Panc1 (cell line): ENCODE measurements at places on chromosomes 11 and 22.

GRCh38 chr11:126113515-126113957 lies 50.9 kb upstream of the CDON start:
- peak; percentile 51 for DNase-seq
- no peaks in the 10 kb centered on the region for H3K27me3 ChIP-seq
- H3K36me3 ChIP-seq: no peaks in the 10 kb centered on the region
- peak overlapping the region; percentile 57 for H3K27ac ChIP-seq

GRCh38 chr11:69094111-69094914 lies 45.6 kb downstream of the TPCN2 start:
- DNase-seq: no peak
- H3K27ac ChIP-seq: no peak overlapping the region
- no peaks in the 10 kb centered on the region for H3K36me3 ChIP-seq

- H3K27me3 ChIP-seq: no peaks in the 10 kb centered on the region
- H3K4me1 ChIP-seq: no peaks in the 10 kb centered on the region
- H3K27ac ChIP-seq: no peak overlapping the region
- no peak overlapping the region for H3K4me3 ChIP-seq
- DNase-seq: no peak
These were observed 882 bp downstream of the FREY1 start for GRCh38 chr11:45906096-45906682.

DNA sequence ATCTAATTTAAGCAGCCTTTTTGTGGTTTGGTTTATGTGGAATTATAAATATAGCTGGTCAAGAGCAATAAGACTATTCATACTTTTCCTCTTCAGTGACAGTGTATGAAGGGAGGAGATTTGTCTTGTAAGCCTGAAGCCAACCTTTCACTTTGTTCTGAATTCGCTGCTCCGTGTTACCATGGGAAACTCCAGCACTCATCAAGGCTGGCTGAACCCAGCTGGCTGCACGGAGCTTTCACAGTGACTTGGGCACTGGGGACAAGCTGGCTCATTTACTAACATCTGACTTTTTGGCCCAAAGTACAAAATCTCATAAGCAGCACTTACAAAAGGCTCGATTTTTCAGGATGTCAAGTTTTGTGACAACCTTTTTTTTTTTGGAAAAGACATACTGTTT lies 120.4 kb upstream of the GRIA4 start:
- H3K36me3 ChIP-seq: no peaks in the 10 kb centered on the region
- no peaks in the 10 kb centered on the region for H3K27me3 ChIP-seq
- no peak overlapping the region for H3K27ac ChIP-seq
- H3K4me3 ChIP-seq: no peak overlapping the region

DNA sequence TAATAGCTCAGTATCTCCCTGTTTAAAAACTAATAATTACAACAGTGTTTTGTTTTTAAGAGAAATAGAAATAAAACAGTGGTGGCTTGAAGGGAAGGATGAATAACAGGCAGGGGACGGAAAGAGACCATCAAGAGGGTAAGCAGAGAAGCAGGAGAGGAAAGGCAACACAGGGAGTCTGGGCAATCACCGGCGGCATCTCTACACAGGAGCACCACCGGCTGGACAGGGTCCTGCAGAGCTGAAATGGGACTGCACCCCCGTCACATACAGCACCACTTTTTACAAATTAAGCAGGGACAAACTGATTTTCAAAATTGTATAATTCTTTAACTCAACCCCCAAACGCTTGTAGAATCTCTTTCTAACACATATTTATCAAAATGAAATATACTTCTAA lies 18.4 kb downstream of the PHF21A start:
- H3K36me3 ChIP-seq: no peaks in the 10 kb centered on the region
- H3K27me3 ChIP-seq: no peaks in the 10 kb centered on the region
- H3K4me1 ChIP-seq: peaks cover 32% of the 10 kb centered on the region
- no peak for DNase-seq

DNA sequence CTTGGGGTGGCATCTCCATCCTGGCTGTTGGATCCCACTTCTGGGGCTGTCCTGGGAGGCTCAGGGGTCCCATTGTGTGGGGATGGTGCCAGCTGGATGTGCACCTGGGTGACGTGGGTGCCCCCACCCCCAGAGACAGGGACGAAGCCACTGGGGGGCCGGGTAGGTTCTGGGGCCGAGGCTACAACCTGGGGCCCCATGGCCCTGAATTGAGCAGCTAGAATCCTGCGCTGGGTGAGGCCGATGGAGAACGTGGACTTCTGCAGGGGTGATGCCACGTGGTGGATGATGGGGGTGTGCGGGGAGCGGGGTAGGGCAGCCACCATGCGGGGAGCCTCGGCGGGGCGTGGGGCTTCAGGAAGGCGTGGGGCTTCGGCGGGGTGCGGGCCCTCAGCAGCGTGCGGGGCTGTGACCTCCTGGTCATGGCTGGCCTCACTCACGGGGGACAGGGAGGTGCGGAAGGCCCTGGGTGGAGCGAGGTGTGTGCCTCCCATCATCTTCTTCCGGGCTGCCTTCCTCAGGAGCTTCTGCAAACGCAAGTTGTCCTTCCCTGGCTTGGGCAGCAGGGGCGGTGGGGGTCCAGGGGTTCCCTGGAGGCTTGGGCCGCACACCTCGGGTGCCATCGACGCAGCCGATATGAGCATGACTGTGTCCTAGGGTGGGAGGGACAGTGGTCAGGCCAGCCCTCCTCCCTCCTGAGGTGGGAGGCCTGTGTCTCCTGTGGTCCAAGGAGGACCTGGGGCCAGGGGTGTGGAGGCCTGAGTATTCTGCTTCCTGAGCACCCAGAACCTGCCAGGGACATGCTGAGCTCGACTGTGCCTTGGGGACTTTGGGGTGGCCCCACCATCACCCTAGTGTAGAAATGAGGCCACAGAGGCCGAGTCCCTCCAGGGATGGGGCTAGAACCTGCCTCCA lies 1.5 kb downstream of the PRR33 start:
- DNase-seq: no peak
- no peaks in the 10 kb centered on the region for H3K36me3 ChIP-seq
- H3K4me3 ChIP-seq: no peak overlapping the region
- no peak overlapping the region for H3K27ac ChIP-seq
- H3K4me1 ChIP-seq: no peaks in the 10 kb centered on the region

DNA sequence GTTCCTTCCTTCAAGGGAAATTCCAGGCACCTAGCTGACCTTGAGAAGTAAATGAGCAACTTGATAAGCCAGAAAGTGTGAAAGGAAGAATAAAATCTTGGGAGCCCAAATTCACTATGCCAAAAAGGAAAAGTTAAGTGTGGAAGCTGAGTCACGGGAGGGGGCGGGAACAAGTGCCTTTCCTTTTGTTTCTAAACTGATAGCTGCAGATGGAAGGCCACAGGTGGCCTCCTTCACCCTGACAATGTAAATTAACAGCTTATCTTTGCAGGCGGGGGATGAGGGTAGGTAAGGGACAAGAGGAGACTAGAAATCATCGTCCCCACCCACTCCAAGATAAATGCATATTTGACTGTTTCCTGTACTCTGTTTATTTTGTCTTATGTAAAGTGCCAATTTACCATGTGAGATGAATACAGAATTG lies 36.4 kb upstream of the TREH start:
- H3K4me3 ChIP-seq: no peak overlapping the region
- H3K27ac ChIP-seq: no peak overlapping the region
- no peaks in the 10 kb centered on the region for H3K4me1 ChIP-seq
- no peak for DNase-seq
- no peaks in the 10 kb centered on the region for H3K36me3 ChIP-seq
- H3K27me3 ChIP-seq: no peaks in the 10 kb centered on the region

- no peaks in the 10 kb centered on the region for H3K27me3 ChIP-seq
- H3K4me3 ChIP-seq: peak overlapping the region; percentile 53
- H3K36me3 ChIP-seq: peaks cover 3% of the 10 kb centered on the region; the same call in 1 of the 2 replicates
- peak; percentile 80 for DNase-seq
- H3K27ac ChIP-seq: peak overlapping the region; percentile 97; the same call in 1 of the 2 replicates
- peaks cover 30% of the 10 kb centered on the region for H3K4me1 ChIP-seq
These were observed 271 bp downstream of the FKBP2 start for GRCh38 chr11:64241241-64241490.

DNA sequence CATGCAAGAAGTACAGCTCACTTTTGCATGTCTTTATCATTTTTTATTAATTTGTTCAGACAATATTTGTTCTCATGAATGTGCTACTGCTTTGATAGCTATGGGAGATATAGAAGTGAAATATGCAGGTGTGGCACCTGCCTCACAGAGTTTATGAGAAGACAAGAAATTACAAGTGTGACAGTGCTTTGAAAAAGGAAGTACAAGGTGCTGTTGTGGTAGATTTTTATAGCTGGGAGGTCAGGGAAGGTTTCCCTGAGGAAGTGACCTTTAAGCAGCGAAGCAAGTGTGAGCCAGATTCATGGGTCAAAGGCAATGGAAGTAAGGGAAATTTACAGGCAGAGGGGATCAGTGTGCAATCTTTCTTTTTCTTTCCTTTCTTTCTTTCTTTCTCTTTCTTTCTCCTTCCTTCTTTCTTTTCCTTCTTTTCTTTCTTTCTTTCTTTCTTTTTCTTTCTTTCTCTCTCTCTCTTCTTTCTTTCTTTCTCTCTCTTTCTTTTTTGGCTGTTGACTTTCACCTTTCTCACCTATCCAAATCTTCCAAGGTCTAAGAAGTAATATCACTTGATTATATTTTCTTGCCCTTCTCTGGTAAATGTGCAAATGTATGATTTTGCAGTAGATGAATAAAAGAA lies 6.4 kb upstream of the BMAL1 start:
- DNase-seq: no peak
- H3K27ac ChIP-seq: no peak overlapping the region
- no peaks in the 10 kb centered on the region for H3K36me3 ChIP-seq
- H3K4me1 ChIP-seq: peaks cover 1% of the 10 kb centered on the region; the same call in 1 of the 2 replicates
- H3K27me3 ChIP-seq: peaks cover 33% of the 10 kb centered on the region
